ENCODE measurements at places on chromosomes 3 and 15.

- no peak for DNase-seq
These were observed 35.5 kb downstream of the C3orf80 start for GRCh38 chr3:160260587-160261270.

DNA sequence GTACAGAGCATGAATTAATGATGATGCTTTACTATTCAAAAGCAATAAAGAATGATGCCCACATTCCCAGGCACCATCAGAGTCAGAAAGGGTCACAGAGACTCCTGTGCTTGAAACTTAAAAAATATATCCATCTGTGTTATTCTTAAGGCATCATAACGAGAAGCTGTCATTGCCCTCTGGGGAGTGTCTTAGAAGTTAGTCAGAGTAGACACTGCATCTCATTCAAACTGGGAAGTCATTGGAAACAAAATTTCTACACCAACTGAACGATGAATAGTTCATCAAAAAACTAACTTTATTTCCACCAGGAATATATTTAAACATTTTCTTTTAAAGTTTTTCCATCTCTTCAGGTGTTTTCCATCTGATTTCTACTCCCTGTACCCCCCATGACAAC is 122.9 kb downstream of the RFTN1 start:
- DNase-seq, result no peak

DNA sequence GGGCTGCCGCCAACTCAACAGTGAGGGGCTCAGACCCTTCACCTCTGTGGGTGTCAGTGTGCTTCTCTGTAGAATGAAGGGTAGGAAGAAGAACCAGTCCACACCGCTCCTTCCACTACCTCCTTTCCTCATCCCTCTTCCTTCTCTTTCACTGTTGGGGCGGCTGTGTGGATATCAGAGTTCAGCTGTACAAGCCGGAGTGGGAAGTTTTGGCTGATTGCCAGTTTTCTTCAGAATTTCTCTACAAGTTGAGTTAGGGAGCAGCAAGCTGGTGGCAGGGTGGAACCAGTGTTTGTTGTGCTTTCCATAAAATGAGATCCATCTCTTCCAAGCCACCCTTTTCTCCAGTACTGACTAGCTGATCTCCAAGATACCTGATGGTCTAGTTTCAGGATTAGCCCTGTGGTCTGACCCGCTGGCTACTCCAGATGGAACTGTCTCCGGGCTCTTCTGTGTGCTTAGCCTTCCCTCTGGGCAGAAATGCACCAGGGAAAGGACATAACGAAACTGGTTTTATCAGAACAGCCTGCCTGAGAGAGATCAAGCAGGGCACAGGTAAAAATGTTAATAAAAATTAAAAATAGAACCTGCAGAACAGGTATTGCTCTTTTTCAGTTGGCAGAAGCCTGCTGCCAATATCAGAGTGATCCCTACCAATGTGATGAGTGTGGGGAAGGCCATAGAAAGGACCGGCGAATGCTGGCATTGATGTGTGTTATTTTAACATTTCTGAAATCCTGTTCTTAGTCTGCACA is 169.9 kb upstream of the TSC22D2 start:
- DNase-seq, result no peak

DNA sequence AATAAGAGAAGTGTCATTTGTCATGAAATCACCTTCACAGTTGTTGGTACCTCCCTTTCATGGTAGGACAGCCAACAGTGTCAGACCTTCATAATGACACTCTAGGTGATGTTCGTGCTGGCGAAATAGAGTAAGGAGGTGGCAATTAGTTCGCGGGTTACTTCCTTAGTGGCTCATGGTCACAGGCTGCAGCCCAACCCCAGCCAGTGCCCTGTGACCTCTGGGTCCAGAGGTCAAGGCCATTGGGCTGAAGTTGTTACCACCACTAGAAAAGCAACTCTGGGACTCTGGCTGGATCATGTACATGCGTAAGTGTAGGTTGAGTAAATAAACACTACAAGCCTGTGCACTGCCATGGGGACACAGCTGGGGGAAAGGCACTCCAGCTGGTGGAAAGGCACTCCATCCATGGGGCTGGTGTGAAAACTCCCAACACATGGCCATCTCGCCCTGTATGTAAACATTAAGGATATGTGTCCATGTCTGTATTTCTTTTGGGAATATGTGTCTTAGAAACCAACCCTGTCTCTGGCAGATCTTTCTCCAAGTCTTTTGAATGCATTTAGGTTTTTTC is 106.7 kb downstream of the RYK start:
- no peak for DNase-seq

GRCh38 chr3:106249159-106249558 is 380.3 kb upstream of the CBLB start:
- no peak for DNase-seq

DNA sequence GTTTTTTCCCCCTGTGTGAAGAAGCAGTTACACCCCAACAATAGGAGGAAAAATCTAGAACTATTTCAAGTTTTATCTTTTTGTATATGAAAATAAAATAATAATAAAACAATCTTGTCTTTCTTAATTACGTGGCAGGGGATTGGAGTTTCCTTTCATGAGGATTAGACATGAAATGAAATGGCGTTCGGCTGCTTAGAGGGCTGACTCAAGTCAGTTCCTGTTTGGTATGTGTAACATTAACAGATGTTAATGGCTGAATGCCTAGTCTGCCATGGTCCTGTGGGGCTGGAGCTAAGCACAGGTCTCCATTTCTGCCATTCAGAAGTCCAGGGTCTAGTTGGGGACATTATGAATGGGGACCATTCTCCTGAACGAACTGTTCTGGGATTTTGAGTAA is 3.1 kb upstream of the EXOG start:
- no peak for DNase-seq

DNA sequence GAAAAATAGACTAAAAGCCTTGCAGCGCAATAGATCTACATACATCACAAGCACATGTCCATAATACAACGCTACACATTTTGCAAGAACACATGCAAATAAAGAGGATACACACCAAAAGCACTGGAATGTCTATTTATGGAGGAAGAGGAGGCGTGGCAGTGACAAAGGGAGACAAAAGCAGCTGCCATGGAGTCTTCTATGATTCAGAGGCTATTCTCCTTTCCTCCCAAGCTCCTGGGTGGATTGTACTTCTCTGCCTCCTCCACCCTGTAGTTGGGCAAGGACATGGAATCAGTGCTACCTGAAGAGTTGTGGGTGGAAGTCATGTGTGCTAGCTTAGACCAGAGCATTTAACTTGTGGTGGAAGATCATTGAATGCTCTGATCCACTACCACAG is 57.9 kb upstream of the ABHD2 start:
- DNase-seq, result no peak

DNA sequence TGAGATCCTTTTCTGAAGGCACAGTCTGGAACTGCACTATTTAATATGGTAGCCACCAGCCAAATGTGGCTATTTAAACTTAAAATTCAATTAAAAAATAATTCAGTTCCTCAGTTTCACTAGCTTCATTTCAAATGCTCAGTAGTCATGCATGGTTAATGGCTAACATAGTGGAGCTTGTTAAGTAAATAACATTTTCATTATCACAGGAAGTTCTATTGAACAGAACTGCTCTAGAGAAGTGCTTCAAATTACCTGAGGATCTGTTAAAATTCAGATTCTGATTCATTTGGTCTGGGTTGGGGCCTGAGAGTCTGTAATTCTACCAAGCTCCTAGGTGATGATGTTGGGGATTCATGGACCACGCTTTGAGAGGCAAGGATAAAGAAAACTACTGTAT is 109.6 kb upstream of the THRB start:
- DNase-seq, result no peak

GRCh38 chr3:38205472-38205805 is 40.1 kb downstream of the OXSR1 start:
- DNase-seq, result no peak

- no peak for DNase-seq
These were observed 25.1 kb upstream of the LPP start for GRCh38 chr3:188128905-188129304.

GRCh38 chr3:86826292-86826691 is 164.7 kb downstream of the VGLL3 start:
- no peak for DNase-seq

- DNase-seq, result no peak
These were observed 51.9 kb upstream of the CDIN1 start for GRCh38 chr15:36527235-36528162.

DNA sequence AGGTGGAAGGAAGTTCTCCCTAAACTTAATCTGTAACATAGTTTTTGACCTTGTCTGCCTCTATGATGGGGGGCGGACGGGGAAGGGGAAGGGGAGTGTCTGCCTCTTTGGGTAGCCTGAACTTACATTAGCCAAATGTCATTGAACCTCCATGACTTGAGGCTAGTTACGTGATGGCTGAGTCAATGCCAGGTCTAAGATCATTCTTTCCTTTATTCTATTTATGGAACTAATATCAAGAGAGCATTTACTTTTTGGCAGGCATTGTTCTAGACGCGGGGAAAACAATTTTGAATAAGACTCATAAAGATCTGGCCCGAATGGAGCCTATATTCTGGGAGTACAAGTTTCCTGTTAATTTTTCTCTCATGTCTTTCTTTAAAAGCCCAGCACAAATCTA is 340.7 kb upstream of the C2CD4B start:
- DNase-seq, result no peak

- DNase-seq, result no peak
These were observed 47.3 kb downstream of the SSUH2 start for GRCh38 chr3:8597219-8597853.

GRCh38 chr3:161854232-161854771 is 357.7 kb downstream of the OTOL1 start:
- no peak for DNase-seq

DNA sequence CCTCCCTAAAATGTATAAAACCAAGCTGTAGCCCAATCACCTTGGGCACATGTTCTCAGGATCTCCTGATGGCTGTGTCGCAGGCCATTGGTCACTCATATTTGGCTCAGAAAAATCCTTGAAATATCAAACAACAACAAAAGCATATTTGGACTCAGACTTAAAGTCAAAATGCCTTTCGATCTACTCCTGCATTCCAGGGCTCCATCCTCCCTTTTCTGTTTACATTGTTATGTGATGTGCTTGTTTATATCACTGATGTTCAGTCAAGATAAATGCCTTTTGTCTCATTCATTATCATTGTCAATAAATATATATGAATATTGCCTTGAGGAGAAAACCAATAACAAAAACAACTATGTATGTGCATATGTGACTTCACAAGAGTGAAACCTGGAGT is 31.7 kb downstream of the HGD start:
- DNase-seq, result no peak

DNA sequence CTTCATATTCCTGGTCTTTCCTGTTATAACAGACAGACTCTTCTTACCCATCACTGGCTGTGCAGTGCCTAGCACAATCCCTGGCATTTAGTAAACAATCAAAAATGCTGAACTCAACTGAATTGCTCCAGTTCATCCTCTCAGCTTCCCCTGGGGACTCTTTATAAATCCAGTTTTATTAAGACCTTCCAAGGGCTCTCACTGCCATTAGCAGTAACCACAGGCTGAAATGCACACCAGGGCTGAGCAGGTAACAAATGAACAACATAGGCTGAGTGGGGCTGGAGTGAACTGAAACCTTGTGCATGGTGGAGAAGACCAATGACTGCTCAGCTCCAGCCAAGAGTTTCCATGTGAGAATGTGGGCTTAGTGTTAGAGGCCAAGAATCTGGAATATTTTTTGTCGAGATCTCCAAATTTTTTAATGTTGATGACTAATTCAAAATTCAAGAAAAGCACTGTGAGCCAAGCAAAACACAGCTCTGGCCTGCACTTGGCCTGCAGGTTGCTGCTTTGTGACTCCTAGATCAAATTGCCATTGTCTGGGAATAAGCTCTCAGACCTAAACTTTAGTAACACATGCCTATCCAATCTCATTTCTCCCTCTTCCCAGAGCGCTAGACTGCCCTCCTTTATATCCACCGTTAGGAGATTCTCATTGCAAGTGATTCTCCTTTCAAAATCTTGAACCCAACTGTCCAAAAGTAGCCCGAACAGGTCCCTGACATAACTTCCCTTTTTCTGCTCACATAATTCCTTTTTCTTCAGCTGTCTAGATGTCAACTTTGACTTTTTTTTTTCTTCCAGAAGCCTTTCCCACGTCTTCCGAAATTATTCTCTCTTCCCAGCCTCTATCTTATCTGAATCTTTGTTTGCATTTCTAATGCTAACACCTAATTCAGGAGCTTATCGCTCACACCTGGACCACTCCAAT is 7.4 kb downstream of the SQOR start:
- DNase-seq, result no peak

DNA sequence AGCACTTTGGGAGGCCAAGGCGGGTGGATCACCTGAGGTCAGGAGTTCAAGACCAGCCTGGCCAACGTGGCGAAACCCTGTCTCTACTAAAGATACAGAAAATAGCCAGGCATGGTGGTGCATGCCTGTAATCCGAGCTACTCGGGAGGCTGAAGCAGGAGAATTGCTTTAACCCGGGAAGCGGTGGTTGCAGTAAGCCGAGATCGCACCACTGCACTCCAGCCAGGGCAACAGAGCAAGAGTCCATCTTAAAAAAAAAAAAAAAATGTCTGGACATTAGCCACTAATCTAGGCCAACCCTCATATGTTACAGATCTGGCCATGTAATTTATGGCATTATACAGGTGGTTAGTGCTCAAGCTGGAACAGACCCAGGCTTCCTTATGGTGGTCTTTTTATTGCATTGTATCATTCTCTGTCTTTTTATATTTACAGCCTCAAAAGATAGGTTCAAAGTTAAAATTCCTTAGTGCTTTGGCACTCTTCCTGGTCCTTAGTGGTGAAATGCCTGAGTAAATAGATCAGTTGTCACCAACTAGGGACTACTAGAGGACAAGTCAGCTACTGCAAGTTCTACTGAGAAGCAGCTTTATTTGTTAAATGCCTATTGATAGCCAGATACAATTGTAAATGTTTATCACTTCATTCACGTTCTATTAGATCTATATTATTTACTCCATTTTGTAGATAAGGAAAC is 16.0 kb downstream of the STARD9 start:
- DNase-seq, result no peak

DNA sequence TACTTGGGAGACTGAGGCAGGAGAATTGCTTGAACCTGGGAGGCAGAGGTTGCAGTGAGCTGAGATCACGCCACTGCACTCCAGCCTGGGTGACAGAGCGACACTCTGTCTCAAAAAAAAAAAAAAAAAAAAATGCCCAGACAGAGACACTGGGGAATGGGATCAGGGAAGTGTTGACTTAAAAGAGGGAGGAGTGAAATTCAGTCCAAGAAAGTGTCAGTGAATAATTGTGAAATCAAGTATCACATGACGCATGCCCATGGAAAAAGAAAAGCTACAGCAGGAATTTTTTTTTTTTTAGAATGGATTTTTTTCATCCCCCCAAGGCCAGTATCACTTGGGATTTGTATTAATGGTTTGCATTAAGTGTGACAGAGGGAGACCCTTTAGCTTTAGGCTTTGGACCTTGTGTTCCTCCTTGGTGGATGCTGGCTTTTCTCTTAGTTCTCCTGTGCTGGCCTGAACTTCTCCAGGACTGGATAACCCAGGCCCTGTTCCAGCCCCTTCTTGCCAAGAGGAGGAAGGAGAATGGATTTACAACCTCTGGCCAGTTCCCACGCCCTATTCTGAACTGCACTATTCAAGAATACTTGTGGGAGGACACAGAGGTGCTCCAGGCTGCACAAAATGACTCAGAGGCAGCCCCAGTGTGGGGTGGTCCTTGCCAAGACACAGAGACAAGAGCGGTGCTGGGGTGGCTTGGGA is 36.7 kb upstream of the ZNF774 start:
- no peak for DNase-seq

Measured in activated T-cell treated with anti-CD3 and anti-CD28 coated beads, Interleukin-2, amount 50 U/mL, for 24 hours (primary cell).